ENCODE measurements at places on chromosomes 11 and 22. TPM values are rescaled to one million over a fixed set of nuclear protein-coding genes. Genes with fewer than 3 reads are reported as not detected.

Gene RAG2
- not detected for total RNA-seq

Gene OR51G1
- not detected for total RNA-seq

GRCh38 chr11:68632802-68633201, 51.5 kb upstream of the GAL start:
- DNase-seq, result peak; percentile 82

GRCh38 chr11:111225881-111226280, 19.6 kb upstream of the POU2AF2 start:
- DNase-seq, result no peak

DNA sequence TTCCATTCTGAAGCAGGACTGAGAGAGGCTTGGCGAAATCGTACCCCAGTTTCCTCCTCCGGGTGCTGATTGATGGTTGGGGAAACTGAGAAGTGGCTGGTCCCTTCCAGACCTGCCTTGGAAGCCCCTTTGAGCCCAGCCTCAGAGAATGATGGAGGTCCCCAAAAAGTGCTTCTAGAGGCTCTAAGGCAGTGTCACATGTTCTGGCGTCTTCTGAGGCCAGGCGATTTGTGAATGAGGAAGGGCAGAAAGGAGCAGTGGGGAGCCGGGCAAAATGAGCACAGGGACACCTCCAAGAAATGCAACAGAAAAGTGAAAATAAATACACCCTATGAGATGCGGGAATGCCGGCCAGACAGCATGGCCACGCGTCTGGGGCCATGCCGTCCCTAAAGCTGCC, 1.0 kb upstream of the LIF start:
- no peak for DNase-seq

DNA sequence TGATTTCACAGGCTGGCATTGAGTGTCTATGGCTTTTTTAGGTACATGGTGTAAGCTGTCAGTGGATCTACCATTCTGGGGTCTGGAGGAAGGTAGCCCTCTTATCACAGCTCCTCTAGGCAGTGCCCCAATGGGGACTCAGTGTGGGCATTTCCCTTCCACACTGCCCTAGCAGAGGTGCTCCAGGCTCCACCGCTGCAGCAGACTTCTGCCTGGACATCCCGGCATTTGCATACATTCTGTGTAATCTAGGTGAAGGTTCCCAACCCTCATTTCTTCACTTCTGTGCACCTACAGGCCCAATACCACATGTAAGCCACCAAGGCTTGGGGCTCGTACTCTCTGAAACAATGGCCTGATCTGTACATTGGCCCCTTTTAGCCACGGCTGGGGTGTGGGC, 78.3 kb downstream of the RNF169 start:
- no peak for DNase-seq

DNA sequence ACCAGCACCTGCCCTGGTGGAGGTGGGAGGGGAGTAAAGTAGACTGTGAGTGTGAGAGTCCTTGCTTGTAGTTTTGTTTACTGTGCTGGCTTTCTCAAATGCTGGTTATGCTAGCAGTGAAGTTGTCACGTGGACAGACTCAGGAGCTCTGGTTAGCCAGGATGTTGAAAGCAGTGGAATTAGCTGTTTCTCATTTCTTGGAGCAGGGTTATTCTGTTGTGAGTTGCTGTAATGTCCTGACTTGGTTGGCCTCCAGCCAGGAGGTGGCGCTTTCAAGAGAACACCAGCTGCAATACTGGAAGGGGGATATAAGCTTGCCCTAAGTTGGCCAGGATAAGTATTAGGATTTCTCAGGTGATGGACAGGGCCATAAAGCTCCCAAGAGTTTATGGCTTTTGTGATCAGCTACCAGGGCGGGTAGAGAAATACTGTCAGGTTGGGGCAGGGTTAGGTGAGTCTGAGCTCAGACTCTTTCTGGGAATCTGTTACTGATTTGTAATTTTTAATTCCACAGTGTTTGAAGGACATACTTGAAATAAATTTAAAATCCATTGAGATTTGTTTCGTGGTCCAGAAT, 13.7 kb downstream of the CYP2D6 start:
- no peak for DNase-seq

DNA sequence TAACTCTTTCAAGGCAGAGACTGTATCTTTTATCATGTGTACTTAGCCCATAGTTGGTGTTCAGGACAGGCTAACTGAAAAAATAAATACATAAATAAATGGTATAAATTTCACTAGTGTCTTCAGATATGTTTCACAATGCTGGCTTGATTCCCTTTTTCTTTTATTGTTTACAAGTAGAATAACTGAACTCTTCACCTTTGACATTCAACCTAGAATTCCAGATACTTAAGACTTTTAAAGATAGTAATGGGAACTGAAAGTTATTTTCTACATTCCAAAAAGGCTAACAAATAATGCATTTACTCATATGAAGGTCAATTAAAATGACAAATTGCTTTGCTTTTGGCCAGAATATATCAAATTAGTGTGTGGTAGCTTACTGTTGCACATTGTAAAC, 411.3 kb upstream of the TENM4 start:
- DNase-seq, result no peak

GRCh38 chr11:131766637-131767036, 396.2 kb downstream of the NTM start:
- no peak for DNase-seq

GRCh38 chr11:129930296-129930695, 34.9 kb upstream of the NFRKB start:
- no peak for DNase-seq

- DNase-seq, result no peak
These were observed 163.0 kb downstream of the GRIK4 start for GRCh38 chr11:120674542-120674941.

All from osteocyte (in vitro differentiated cells).